ENCODE measurements at places on chromosomes 16 and 17.
A peak's percentile ranks its signal among the peaks of the same experiment; 100 is the strongest.

GRCh38 chr17:74176546-74177001 lies 26.9 kb upstream of the RPL38 start:
- DNase-seq, result peak; percentile 64

DNA sequence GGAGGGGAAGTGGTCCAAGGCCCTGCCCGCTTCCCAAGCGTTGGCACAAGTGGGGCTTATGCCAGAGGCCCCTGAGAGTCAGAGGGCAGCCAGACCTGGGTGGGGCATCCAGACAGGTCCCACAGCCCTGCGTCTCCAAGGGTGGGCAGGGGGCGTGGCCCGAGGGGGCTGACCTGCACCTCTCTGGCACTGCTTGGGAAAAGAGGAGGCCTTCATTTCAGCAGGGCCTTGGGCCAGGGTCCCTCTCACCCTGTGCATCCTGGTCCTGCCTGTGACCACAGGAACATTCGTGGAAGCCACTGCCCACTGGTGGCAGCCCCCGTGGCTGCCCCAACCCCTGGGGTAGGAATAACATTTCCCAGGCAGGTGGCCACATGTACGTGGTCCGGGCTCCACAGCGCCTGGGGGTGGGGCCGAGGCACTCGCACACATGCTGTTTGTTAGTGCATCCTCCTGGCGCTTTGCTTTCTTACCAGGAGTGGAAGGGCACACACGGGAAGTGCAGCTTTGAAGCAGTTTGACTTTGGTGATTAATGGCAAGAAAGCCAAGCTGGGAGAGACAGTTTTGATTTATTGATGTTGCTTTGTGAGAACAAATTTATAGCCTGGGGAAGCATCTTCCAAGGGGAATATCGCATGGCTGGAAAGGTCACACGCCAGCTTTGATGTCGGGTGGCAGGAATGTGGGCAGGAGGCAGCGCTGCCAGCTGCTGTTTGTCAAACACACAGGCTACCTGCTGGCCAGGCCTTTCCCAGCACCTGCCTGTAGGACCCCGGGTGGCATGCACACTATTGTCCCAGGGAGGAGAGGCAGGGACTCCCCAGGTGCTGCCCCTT lies 4.3 kb downstream of the CENPX start:
- no peak for DNase-seq

DNA sequence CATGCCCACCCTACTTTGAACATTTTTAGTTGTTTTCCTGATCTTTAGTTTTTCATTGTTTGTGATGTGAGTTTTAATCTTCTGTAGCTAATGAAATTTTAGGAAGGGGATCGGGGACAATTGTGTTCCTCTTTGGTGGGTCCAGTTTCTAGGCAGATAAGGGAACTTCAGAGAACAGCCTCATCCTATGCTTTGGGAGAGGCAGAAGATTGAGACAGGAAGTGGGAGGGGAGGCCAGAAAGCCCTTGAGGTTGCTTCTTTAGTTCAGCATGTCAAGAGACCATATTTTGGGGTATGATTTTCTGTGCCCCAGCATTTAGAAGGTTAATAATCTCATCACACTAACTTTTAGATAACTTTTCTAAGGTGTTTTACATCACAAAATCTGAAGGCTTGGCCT lies 191.0 kb downstream of the TANC2 start:
- DNase-seq, result no peak

GRCh38 chr16:87119168-87119567 lies 198.0 kb downstream of the C16orf95 start:
- no peak for DNase-seq

DNA sequence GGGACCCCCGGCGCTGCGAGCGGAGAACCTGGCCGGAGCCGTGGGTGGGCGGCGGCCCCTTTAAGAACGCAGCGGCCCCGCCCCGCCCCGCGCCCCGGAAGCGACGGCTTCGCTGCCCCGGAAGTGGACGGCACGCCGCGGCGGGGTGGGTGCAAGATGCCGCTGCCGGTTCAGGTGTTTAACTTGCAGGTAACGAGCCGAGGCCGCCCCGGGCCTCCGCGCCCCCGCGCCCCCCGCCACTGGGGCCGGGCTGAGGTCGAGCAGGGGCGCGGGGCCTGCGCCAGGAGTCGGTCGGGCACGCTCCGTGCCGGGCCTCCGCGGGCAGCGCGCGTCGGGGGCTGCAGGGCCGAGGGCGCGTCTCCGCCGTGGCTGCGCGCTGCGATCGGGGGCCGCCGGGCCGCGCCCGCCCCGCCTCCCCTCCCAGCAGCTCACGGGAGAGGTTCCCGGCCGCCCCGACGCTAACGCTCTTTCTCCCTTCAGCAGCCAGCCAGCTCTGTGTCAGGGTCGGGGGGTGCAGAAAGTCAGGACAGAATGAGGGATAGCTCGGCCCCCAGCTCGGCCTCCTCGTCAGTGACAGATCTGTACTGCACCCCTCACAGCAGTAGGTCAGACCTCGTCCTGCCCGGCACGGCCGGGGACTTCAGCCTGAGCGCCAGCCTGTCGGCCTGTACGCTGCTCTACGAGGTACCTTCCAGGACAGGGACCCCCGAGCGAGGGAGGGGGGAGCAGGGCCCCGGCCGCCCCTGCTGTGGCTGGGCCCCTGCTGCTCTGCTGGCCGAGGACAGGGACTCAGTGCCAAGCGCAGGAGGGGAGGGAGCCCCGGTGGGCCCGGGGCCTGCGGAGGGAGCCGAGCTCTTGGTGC lies at the start of the genes GPS1 and RFNG:
TSS of gene GPS1 (plus strand) at position 123 of the 862 bp plus-strand sequence. CDS start at position 157, 34 bp downstream.
TSS of gene RFNG (minus strand) at position 36 of the 862 bp plus-strand sequence. CDS start 45 bp downstream, outside the sequence.
- DNase-seq, result peak; percentile 89

GRCh38 chr16:79004309-79004708 lies 596.2 kb downstream of the MAF start:
- DNase-seq, result no peak

GRCh38 chr16:50603206-50604064 lies 55.2 kb downstream of the NKD1 start:
- DNase-seq, result no peak

DNA sequence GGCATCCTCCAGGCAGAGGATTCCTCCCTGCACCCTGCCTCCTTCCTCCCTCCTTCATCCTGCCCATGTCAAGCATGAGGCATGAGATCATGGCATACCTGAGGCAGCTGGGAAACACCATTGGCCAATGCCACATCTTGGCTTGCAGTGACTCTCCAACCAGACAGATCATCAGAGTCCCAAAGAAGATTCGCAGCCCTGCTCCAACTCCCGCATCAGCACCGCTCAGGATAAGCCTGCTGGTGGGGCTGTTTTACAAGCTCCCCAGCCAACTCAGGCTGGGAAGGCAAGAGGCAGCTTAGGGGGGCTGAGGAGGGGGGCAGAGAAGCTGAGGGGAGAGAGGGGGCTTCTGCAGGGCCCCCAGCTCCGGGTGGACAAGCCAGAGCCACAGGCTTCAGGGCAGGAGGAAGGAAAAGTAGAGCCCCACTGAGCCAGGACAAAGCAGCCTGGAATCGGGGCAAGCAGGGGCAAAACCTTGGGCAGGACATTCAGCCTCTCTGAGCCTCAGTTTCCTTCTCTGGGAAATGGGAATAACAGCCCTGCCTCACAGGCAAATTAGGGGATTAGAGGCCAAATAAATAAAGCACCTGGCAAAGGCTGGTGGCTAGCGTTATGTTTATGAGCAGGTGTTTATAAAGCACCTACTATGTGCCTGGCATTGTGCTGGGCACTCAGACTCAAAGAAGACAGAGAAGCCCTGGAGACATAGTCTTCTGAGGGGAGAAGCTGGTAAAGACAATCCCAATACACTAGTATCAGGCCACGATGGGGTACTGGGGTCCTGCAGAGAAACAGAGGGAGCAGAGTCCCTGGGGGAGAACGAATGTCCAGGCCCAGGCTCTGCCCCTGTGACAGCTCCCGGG lies 88.1 kb downstream of the GOSR1 start:
- DNase-seq, result no peak

GRCh38 chr17:37045351-37045922 lies 96.7 kb downstream of the AATF start:
- DNase-seq, result no peak

DNA sequence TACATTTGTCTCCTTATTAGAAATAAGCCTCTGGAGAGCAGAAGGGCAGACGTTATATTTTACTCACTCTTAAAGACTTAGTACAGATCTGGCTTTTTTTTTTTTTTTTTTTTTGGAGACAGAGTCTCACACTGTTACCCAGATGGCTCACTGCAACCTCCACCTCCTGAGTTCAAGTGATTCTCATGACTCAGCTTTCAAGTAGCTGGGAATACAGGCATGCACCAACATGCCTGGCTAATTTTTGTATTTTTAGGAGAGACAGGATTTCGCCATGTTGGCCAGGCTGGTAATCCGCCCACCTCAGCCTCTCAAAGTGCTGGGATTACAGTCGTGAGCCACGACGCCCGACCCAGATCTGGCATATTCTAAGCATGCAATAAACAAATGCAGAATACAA lies 36.4 kb upstream of the TMEM97 start:
- no peak for DNase-seq

DNA sequence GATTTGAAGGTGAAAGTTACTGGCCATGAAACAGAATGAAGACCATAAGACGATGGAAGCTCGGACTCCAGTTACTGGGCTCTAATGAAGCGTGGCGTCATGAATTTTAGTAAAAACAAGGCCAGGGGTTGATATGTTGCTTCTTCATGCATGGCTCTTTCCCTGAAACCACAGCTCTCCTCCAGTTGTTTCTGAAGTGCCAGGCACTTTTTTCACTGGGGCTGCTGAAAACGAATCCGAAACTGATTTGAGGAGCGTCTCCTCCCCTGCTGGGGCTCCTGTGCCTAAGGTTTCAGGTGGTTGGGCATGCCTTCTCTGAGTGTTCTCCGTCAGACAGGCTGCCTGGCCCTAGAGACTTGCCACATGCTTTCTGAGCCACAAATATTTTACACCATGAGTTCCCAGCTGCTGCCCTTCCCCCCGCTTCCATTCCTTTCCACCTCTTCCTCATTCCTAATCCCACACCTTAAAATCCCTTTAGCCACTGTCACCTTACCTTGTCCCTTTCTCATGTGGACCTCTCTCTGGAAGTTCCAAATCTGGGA lies 3.7 kb upstream of the MYL4 start:
- peak; percentile 78 for DNase-seq

GRCh38 chr17:76090517-76091129 lies 11.6 kb downstream of the ZACN start:
- no peak for DNase-seq

GRCh38 chr17:4008082-4008435 lies 43.8 kb upstream of the ATP2A3 start:
- DNase-seq, result no peak

DNA sequence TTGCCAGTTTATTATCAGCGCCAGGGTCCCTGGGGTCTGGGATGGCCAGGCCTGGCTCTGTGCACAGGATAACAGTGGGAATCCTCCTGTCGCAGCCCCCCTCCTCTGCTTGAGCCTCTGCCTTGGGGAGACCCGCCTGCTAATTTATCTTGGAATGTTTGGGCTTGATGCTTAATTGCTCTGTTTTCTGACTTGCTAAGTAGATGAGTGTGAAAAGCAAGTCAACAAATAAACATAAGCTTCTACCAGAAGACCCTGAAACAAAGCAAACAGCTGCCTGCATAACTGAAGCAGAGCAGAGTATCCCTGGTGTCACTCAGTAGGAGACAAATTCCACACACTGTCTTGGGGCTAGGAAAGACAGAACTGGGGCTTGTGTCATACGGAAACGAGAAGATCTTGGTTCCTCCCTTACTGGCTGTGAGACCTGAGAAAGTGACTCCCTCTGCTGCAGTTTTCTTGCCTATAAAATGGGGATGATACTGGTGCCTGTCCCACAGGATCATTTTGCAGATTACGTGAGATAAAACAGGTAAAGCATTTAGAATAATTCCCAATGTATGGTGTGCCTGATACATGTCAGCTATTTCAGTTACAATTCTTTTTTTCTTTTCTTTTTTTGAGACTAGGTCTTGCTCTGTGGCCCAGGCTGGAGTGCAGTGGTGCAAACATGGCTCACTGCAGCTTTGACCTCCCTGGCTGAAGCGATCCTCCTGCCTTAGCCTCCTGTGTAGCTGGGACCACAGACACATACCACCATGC lies 44.8 kb upstream of the IRX3 start:
- no peak for DNase-seq

DNA sequence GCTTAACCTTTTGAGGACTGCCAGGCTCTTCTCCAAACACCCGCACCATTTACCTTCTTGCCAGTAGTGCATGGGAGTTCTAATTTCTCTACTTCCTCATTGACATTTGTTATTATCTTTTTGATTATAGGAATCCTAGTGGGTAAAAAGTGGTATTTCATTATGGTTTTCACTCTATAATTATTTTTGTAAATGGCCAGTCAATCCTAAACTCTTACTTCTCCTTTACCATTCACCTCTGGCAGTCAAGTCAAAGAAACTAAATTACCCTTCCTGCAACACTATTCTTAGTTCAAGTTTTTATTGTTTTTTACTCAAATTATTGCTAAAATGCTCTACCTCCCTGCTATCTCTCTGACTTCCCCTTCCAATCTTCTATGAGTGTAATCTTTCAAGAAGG lies 29.8 kb upstream of the ANKFY1 start:
- no peak for DNase-seq

DNA sequence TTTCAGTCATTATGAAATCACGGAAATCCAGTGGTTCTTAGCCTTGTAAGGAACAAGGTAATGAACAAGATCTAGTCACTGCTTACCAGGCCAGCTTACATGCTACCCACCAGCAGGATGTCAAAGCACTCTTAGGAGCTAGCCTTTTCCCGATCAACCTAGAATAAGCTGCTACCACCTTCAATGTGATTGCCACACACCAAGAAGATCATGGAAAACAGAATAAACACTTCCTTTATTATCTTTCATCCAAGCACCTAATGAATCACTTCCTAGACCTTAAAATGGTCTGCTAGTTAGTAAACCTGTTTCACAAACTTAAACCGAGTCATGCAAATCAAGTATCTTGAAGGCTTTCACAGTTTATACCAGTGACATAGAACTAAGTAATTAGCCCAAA lies 5.0 kb downstream of the BBS2 start:
- no peak for DNase-seq

DNA sequence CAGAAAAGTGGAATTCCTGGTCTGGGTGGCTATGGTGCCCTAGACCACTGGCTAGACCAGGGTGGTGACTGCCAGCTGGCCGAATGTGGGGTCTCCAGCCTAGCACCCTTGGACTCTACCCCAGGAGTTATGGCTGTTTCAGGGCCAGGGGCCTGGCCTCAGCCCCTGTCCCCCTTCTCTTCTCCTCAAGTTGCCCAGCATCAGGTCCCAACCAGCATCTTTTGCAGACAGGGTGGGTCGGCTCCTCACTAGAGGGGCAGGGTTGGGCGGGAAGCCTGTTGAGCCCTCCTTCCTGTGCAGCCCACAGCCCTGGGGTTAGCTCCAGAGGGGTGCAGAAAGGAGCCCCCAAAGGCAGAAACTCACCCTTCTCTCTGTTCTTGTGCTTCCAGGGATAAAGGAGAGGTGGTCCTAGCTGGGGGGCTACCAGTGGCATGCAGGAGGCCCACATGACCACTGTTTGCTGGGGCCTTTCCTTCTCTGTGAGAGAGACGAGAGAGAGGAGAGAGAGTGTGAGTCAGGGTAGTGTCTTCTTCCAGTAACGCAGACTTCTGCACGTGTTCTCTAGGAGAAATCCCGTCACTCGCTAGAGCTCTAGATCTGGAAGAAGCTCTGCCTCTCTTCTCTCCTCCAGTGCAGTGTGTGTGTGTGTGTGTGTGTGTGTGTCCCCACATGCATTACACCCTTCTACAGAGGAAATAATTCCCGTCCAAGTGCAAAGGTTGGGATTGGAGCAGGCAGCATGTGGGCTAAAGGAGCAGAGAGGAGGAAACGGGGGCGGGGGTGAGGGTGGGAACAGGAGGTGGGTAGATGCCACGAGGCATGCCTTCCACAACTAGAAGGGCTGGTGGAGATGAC lies 209.4 kb downstream of the SEC14L1 start:
- no peak for DNase-seq

GRCh38 chr17:48549914-48550501 lies 5.1 kb upstream of the HOXB2 start:
- no peak for DNase-seq

Measured in activated CD8-positive, alpha-beta T cell treated with anti-CD3 and anti-CD28 coated beads for 36 hours (primary cell).